Upper lobe of right lung (tissue), 1 donor: ENCODE measurements at places on chromosomes 4 and X.

DNA sequence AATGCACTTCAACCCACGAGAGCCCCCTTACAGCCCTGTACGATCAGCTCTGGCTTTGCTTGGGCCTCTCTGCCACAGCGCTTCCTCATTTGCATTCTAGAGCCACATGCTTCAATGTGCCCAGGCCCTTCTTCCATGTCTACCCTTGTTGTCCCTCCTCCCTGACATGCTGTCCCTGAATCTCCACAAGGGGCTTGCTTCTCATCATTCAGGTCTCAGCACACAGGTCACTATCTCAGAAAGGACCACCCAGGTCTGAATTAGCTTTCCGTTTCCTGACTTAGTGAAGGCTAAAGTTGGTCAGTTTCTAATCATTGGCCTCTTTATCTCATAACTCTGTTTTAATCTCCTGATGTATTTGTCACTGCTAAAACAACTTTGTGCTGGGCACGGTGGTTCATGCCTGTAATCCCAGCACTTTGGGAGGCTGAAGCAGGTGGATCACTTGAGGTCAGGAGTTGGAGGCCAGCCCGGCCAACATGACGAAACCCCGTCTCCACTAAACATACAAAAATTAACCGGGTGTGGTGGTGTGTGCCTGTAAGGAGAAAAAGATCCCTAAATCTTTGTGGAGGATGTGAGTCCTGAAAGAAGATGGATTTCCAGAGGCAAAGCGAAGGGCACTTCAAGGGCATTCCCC lies 17.9 kb upstream of the SLC34A2 start:
- DNase-seq = peak; percentile 76

GRCh38 chr4:1783015-1783414 lies 10.1 kb upstream of the FGFR3 start:
- DNase-seq = no peak

GRCh38 chrX:16589211-16589610 lies 60.7 kb upstream of the S100G start:
- DNase-seq = no peak

DNA sequence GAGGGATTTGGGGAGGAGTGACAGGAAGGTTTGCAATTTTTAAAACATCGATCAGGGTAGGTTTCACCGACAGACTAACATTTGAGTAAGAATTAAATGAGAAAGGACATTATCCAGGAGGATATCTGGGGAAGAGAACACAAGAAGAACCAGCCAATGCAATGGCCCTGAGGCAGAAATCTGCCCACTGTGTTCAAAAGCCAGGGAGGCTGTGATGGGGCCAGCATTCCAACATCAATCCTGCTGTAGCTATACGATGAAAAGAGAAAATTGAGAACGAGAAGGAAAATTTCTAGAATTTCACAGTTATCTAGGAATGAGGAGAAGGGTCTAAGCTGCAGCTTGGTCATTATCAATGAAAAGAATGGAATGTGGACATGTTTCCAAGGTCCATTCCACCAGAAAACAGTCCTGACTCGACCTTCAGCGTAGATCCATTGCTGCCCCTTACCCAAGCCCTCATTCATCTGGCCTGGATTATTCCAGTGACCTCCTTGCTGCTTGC lies 84.4 kb downstream of the APBB2 start:
- no peak for DNase-seq

GRCh38 chr4:110484029-110484428 lies 8.1 kb downstream of the ENPEP start:
- DNase-seq = no peak

DNA sequence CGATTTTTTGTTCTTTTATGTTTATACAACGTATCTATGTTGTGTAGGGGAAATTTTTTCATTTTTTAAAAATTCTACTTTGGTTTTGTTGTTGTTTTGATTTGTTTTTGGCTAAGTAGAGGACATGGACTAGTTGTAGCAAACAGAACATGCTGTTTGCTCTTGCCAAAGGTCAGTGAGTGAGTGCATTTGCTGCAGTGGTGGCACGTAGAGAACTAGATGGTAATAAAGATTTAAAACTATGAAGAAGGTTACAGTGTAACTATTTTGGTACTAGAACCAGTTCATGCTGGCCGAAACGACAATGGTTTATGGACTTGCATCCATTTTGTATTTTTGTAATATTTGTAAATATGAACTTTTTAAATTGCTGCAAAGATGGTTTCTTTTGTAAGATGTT lies 1.9 kb upstream of the SCML1 start:
- DNase-seq = no peak

GRCh38 chr4:85760511-85760910 lies 285.6 kb downstream of the ARHGAP24 start:
- DNase-seq = no peak
